CD8-positive, alpha-beta memory T cell (primary cell): ENCODE measurements at places on chromosomes 2 and 18. TPM values are rescaled to one million over a fixed set of nuclear protein-coding genes. Genes with fewer than 3 reads are reported as not detected.

DNA sequence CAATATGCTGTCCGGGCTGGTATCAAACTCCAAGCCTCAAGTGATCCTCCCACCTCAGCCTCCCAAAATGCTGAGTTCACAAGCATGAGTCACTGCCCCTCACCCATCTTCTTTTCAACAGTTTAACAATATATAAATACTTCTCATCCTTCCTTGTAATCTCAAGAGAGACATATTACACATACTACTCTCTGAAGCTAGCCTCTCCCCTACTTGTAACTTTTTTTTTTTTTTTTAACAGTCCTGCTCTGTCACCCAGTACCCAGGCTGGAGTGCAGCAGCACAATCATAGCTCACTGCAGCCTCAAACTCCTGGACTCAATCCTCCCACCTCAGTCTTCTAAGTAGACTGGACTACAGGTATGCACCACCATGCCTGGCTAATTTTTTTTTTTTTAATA, 5.7 kb downstream of the GFPT1 start:
- no peak for DNase-seq

GRCh38 chr2:224925810-224926100, 116.5 kb downstream of the DOCK10 start:
- no peak for DNase-seq

- no peak for DNase-seq
These were observed 480.2 kb upstream of the CHST9 start for GRCh38 chr18:27665264-27665799.

GRCh38 chr2:74632209-74632938, 15.8 kb downstream of the M1AP start:
- DNase-seq: no peak

DNA sequence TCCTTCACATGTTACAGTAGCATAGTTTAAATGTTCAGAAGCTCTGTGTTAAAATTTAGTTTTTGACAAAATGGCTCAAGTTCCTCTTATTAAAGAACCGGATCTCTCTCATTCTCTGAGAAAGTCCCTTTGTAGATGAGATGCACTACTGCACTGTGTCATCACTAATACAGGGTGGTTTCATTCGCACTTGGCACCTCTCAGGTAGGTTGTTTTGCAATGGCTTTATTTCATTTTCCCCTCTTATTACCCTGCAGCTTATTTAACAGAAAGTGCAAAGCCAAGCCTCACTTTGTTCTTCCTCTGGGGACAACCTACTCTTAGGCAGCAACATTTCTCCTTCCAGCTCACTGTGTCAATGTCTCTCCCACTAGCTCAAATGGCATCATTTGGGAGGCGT, 185.1 kb downstream of the DLGAP1 start:
- no peak for DNase-seq

- no peak for DNase-seq
These were observed 68.6 kb downstream of the NYAP2 start for GRCh38 chr2:225468131-225468530.

GRCh38 chr2:105249891-105250290, 8.3 kb downstream of the GPR45 start:
- no peak for DNase-seq

DNA sequence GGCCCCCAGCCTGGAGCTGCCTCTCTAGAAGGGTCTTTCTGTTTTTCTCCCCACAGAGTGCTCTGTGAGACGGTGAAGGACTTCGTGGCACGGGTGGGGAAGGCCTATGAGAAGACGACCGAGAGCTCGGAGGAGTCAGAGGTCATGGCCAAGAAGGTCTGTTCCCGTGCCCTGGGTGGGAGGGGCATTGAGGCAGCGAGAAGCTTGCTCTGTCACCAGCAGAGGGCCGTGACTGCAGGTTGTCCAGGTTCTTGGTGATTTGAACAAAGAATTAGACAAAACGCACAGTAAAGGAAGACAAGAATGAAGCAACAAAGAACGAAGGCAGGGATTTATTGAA, 93.9 kb downstream of the DGKD start:
- no peak for DNase-seq

GRCh38 chr2:126885751-126886210, 12.9 kb upstream of the TEX51 start:
- no peak for DNase-seq

GRCh38 chr2:32627441-32627813, 423 bp upstream of the TTC27 start:
- no peak for DNase-seq

DNA sequence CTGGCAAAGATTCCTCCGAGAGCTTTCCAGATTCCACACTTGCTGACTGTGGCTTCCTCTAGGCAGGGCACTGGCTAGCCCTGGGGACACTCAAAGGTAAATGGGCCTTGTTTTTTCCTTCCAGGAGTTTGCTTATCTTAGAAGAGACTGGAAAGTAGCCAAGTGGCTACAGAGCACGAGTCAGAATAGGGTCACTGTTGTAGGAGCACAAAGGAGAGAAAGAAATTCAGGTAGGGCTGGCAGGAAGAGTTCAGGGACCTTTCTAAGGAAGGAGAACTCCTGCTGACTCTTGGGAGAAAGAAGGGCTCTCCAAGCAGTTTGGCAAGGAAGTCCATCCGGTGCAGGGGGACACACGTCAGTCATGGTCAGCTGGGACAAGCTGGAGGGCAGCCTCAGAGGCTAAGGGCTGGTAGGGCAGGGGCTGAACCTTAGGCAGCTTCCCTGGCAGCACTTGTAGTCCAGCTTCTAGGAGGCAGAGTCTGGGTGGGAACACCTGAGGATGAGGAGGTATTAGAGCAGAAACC, 39.5 kb downstream of the NIFK start:
- DNase-seq: no peak

DNA sequence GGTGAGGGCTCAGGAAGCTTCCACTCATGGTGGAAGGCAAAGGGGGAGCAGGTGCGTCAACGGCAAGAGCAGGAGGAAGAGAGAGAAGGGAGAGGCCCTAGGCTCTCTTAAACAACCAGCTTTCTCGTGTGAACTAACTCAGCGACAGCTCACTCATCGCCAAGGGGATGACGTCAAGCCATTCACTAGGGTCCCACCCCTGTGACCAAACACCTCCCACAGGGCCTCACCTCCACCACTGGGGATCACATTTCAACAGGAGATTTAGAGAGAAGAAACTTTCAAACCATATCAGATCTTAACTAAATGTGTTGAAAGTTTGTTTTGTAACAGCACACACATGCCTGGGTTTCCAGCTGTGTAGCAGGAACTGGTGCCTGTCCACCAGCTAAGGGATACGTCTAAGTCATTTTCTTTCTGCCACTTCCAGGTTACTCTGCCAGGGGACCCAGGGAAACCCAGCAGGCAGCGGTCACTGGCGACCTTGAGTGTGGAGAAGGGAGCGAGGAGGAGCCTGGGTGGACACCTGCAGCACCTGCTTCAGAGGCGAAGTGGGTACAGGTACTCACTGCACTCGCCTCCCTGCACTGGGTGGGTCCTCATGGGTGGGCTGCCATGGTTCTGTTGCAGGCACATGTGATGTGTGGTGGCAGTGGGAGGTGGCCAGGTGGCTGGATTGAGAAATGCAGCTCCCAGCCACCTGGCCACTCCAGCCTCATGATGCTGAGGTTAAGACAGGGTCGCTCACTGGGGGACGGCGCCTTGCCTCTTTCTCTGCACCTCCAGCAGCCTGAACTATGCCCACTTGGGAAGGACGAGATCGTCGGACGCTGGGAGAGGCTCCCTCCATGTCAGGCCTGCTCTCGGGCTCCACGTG, 8.4 kb upstream of the GPC1 start:
- no peak for DNase-seq

GRCh38 chr18:35729991-35730668, 148.6 kb downstream of the GALNT1 start:
- no peak for DNase-seq

DNA sequence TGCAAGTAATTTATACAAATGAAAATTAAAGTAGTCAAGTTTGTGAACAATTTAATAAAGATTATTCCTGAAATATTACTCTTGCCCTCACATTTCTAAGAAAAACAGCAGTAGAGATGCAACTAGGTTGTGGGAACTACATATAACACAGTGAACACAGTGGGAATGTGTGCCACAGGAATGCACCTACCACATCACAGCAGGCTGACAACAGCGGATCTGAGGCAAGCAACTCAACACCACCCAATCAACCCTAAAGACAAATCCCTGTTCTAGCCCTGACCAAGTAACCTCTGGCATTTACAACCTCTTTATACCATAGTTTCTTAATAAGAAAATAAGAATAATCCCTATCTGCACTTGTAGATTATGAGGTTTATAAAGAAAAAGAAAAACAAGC, 23.4 kb downstream of the MBOAT2 start:
- DNase-seq: no peak

DNA sequence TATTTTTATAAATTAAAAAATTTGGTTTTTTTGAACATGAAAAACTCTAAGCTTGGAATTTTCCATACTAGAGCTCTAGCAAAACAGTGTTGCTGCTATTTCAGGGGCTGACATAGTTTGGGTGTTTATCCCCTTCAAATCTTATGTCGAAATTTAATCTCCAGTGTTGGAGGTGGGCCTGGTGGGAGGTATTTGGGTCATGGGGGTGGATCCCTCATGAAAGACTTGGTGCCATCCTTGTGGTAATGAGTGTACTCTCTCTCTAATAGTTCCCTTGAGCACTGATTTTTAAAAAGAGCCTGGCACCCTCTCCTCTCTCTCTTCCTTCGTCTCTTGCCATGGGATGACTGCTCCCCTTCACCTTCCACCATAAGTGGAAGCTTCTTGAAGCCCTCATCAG, 244.6 kb upstream of the UBE2E3 start:
- DNase-seq: no peak

Gene NMUR1
- 2.7 TPM for polyA plus RNA-seq

Gene AKAIN1
- polyA plus RNA-seq: not detected
